ENCODE measurements at places on chromosomes 7 and 10.

GRCh38 chr7:111886233-111886632 lies 320.0 kb downstream of the DOCK4 start:
- DNase-seq: no peak

- DNase-seq: no peak
These were observed 1138.5 kb upstream of the PHF14 start for GRCh38 chr7:9835199-9835598.

- DNase-seq: no peak
These were observed 83.3 kb downstream of the CUL2 start for GRCh38 chr10:35006836-35007235.

GRCh38 chr7:155696747-155697146 lies 52.3 kb downstream of the RBM33 start:
- DNase-seq: no peak

DNA sequence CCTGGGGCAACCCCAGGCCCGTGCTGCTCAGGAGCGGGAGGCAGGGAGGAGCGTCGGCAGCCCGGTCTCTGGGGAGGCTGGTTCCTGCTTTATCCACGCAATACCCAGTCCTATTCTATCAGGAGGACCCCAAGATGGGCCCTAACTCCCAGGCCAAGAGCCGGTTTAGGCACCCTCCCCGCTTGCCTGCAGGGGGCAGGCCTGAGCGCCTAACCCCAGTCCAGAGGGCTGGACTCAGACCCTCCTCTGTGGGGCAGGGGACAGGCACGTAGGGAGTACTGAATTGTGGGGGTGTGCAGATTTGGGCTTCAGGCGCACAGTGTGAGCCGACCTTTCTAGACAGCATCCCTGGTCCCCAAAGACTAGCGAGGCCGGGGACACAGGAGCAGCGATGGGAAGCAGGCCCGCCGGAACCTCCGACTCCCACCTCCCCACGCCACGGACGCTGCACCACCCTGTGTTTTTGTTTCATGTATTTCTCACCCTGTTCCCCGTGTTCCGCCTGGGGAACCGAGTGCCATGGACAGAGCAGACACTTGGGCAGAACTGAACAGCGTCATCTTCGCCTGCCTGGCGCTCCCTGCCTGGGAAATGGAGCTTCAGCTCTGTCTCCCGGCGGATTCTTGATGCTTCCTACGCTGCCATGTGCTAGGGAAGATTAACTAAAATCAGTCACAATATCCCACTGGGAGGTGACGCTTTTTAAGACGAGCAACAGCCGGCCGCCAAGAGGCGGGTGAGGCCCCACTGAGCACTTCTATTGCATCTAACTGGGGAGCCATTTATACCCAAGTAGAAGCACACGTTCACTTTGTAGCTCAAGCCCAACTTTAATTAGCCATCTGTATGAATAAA lies 5.3 kb downstream of the NUDT1 start:
- DNase-seq: no peak

DNA sequence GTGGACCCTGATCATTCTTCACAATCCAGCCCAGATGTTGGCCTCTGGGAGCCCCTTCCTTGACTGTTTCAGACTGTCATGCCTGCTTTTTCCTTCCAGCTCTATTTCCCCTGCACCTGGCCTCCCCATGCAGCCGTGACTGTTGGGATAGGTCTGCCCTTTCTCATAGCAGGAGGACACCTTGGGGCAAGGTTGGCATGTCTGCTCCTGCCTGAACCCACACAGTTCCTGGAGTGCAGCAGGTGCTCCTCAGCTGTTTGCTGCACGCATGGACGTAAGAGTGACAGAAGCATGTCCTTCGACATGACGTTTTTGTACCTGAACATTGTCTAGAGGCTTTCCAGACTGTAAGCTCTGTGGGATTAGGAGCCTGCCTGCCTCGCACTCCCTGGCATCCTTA lies 24.0 kb downstream of the POR start:
- no peak for DNase-seq

DNA sequence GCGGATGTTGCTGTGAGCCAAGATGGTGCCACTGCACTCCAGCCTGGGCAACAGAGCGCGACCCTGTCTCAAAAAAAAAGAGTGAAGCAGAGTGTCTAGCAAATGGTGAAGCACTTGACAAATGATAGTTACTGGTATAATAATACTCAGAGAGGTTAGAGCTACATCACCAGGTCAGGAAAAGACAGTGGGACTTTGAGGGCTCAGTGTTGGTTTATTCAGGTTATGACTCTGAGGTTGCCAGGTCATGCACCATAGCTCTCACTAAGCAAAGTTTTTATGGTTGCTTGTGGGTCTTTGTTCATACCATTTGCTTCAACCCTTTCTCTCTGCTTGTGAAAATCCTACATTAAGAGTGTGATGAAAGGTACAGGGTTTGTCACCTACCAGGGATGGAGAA lies 13.6 kb downstream of the MRPS33 start:
- no peak for DNase-seq
